ENCODE measurements at places on chromosomes 12 and 14.

DNA sequence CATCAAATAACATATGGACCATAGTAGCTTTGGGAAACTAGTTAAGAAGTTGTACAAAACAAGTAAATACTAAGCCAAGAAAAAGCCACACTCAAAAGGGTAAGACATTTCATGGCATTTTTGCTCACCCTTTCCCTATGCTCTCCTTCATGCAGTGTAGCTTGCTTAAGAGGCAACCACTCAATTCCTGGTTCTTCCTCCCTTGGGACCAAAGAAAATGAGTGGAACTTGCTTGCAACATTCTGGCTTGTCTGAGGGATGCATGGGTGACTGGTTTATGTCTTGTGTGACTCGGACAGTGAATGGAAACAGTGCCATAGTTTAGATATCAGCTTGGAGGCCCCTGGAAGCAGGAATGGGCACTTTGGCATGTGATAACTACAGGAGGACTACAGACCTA, 252.0 kb upstream of the ARID2 start:
- no peak for DNase-seq

GRCh38 chr14:77848031-77848430, 48.1 kb downstream of the ADCK1 start:
- no peak for DNase-seq

- DNase-seq, result no peak
Measured at GRCh38 chr12:24554612-24555295, 394.1 kb downstream of the BCAT1 start.

- no peak for DNase-seq
Measured at GRCh38 chr14:73465823-73466532, 7.6 kb upstream of the NUMB start.

GRCh38 chr12:47111854-47112253, 32.1 kb upstream of the AMIGO2 start:
- no peak for DNase-seq

DNA sequence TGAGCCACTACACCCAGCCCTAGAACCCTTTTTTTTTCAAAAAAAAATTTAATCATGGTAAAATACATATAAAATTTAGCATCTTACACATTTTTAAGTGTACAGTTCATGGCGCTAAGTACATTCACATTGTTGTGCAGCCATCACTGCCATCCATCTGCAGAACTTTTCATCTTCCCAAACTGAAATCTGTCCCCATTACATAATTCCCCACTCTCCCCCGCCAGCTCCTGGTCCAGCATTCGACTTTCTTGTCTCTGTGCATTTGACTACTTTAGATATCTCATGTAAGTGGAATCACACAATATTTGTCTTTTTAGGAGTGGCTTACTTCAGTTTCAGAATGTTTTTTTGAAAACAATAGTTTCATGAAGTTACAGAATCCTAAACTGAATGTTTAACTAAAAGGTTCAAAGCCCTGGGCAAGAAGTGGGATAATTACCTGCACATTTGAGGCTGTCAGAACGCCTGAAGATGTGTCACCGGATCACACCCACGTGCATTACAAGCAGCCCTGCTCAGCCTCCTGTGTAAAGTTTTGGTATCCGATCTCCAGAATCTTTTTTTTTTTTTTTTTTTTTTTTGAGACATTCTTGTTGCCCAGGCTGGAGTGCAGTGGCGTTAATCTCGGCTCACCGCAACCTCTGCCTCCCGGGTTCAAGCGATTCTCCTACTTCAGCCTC, 12.7 kb downstream of the EML1 start:
- DNase-seq, result no peak

Measured in NCI-H1417 (cell line).